ENCODE measurements at places on chromosomes 5 and 9.

GRCh38 chr9:76390656-76391055 lies 3.6 kb downstream of the RFK start:
- DNase-seq, result no peak

DNA sequence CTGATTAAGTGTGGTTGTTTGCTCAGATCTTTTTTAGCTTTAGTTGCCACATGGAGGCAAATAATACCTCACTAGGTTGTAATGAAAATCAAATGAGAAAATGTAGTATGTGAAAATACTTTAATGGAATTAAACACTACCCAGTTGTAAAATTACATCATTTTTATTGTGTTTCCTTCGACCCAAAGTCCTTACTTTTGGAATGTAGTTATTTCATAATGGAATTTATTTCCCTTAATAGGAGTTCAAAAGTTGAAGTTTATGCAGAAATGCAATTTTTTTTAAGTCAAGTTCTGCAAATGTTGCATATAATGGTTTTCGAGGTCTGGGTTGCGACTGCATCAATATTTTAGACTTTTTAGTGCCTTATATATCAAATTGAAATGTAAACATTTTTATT lies 31.0 kb downstream of the TNPO1 start:
- no peak for DNase-seq

DNA sequence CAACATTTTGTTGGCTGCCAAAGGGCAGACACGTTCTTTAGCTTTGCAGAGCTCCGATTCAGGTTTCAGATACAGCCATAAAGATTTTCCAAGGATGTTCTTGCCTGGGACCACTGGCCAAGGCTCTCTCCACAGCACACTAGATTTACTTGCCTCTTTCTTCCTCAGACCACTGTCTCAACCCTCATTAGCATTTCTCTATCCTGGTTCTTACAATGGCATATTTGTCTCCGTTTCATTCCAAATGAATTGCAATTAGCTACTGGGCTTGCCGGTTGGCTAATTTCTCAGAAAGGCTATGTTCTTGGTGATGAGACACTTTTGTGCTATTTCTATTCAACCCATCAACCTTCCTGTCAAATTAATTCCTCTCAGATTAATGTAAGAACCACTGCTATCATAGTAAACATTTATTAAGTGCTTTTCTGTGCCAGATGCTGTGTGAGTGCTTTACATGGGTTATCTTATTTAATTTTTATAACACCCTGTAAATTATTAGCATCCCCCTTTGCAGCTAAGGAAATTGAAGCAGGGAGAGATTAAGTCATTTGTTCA lies 118.4 kb upstream of the NR3C1 start:
- no peak for DNase-seq

DNA sequence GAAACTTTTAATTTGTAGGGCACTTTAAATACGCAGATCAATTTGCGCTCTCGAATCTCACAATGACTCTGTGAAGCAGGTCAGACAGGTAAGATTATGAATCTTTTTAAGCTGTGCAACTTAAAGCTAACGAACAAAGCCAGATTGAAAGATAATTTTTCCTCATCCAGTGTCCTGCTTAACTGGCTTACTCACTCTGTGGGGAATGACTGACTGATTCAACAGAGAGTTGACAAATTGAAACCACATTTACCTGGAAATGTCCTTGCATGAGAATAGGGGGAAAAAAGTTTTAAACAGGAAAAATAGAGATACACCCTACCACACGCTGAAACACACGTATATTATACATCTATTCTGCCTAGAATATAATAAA lies 187.9 kb downstream of the MAN2A1 start:
- DNase-seq, result no peak

DNA sequence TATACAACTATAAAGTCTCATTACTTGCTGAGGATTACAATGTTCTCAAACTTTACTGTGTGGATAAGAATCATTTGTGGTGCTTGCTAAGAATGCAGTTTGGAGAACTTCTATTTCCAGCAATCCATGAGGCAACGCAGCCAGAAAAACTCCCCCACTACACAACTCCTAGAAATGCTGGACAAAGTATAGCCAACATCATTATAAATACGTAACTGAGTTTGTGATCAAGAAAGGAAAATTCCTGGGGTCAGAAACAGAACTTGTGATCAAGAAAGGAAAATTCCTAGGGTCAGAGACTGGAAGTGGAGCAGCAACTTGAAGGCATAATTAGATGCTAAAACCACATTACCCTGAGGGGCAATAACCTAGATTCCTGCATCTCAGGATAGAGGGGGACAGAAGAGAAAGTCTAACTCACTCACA lies 81.1 kb downstream of the MAT2B start:
- DNase-seq, result no peak

- DNase-seq, result no peak
Observed at GRCh38 chr9:121154782-121155181, 46.9 kb downstream of the RAB14 start.

DNA sequence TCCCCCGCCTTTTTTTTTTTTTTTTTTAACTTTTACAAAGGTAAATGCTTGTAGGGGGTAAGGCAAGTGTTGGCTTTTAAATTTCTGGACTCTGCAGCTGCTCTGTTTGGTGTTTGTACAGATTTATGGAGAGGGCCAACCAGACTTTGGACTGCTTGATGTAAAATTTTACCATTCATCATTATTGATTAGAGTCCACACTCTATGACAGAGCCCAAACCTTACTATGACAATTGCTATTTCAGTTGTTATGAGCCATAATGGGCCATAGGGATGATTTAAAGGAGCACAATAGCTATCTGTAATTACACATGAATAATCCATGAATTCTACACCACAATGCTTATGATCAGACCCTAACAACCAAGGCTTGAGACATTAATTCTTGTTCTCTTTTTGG lies 867.2 kb downstream of the NR2F1-AS1 start:
- no peak for DNase-seq

DNA sequence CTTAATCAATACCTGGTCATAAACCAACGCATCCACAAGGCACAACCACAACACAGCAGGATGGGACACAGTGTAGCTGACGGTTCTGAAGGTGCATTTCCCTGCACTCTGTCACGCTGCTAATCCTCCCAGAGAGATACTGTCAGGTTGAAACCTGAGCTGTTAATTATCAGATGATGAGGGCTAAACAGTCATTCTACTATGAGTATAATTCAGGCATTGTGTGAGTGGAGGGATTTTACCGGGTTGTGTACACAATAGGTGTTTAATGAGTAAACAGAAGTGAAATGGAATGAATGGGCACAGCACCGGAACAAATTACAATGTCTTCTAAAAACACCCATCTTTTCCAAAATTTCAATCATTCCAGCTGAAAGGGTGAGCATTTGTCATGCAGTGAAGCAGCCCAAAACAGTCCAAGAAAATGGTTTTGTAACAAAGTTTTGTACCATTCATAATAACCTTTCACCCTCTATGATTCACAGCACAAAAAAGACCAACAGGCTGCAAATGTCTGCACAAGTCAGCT lies 71.5 kb downstream of the ABCA1 start:
- DNase-seq, result no peak

DNA sequence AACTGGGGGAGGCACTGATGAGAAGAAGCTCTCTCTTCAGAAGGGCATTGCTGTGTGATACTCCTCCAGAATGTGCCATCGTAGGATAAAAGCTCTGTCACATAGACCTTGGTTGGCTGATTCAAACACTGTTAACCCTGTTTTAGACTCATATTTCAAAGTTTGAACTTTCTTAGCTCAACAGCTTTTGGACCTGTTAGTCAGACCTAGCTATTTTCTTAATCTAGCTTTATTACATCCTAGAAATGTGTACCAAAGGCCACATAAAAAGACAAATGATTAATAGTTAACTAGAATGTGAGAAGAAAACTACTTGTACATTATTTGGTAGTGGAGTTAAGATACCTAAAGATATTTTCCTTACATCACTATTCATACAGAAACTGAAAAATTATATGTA lies 4.3 kb downstream of the RHOBTB3 start:
- DNase-seq, result no peak

- DNase-seq, result peak; percentile 38
Observed at GRCh38 chr5:156920042-156920860, 42.8 kb downstream of the TIMD4 start.

DNA sequence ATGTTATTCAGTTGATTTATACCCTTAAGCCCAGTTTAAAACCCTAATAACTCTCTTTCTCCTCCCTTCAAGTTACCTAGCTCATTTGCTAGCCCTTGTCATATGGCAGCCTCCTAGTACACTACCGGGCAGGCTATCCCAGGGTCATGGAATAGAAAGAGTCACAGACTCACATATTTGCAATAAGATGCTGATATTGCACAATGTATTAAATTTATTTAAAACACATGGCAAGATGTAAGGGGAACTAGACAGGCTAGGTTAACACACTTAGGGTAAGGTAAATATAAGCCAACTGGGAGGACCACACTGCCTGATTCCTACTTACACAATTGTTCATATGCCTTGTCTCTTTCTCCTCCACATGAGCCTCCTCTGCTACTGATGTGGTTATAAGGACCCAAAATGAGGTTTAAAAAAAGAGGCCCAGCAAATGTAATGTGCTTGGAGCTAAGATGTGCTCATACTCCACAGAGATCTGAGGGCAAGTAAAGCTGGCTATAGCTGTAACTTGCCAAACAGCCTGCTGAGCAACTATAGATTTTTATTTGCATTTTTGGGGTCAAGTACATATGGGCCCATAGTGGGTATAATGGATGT lies 130.0 kb downstream of the ENC1 start:
- no peak for DNase-seq

- no peak for DNase-seq
Observed at GRCh38 chr9:134361843-134362414, 35.7 kb downstream of the RXRA start.

DNA sequence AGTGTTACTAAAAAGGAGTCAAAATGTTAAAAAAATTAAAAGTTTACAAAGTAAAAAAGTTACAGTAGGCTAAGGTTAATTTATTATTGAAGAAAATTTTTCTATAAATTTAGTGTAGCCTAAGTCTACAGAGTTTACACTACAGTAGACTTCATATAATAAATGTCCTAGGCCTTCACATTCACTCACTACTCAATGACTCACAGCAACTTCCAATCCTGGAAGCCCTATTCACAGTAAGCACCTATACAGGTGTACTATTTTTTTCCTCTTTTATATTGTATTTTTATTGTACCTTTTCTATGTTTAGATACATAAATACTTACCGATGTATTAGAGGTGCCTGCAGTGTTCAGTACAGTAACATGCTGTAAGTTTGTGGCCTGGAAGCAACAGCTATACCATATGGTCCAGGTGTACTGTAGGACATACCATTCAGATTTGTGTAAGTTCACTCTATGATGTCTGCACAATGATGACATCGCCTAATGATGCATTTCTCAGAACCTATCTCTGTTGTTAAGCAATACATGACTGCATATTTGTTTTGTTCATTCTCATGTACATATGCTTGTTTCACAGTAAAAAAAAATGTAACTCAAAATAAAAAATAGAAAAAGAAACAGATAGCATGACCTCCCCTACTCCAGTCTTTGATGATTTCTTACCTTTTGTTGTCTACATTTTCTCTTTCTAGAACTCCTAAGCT lies 64.7 kb downstream of the NR3C1 start:
- no peak for DNase-seq

DNA sequence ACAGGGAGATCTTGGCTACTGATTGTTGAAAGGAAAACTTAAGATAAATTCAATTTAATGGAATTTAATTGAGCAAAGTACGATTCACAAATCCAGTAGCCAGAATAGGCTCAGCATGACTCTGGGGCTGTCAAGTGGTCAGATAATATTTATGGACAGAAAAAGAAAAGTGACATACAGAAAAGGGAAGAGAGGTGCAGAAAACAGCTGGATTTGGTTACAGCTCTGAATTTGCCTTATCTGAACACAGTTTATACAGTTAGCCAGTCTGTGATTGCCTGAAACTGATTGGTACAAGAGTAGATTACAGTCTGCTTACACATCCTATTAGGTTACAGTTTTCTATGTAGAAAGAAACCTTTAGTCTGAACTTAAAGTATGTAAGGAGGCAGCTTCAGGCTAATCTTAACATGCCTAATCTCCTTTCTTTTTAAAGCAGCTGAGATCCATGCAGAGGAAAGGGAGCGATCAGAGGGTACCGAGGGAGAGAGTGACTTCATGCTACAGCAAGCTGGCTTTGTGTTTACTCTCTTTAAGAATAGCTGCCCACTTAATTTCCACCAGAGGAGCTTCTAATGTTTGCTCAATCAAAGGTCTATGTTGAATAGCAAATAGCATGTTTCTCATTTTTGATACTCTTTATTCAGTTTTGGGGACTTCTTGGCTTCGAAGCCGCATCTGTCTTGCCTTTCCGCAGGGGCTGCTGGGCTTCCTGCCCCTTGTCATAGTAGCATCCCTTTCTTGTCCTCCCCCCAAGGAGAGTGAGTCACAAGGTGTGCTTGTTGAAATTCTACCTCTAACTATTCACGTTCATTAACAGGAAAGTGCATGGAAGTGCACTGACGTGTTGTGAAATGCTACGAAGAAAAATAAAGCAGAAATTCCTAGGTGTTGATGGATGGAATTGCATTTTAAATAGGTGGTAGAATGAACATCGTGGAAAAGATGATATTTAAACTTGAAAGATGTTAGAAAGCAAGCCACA lies 761.2 kb downstream of the TAF11L14 start:
- no peak for DNase-seq

- DNase-seq, result no peak
Observed at GRCh38 chr5:144089401-144090021, 80.9 kb downstream of the YIPF5 start.

DNA sequence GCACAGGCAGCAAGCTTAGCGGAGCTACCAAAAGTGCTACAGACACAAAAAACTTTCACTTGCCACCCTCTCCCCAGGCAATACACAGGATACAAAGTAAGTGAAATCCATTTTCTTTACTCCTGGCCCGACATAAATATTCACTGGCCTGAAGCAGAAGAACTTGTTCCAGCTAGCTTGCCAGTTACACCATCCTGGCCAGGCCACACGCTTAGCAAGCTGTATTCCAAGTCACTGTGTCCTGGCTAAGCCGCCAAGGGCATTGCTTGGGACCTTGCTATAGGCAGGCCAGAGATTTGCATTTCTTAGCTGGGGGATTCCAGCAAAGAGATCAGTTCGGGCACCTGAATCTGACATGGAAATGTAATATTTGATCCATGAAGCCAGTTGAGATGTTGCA lies 71.0 kb upstream of the SLC1A3 start:
- DNase-seq, result no peak

DNA sequence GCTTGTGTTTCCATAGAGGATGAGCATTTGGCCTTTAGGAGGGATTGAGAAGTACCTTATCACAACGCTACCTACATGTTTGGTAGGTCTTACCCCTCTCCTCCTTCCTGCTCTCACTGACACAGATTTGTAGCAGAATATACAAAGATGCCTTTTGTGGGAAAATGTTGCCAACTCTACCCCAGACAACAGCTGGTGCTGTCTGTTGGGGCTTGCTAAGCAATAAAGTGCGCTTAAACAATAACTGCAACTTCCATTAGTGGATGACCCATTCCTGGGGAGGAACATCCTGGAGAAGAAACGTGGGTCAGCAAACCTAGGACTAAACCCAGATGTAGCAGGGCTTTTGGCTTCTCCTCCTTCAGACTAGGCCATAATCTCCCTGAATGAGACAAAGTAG lies 174.3 kb downstream of the EFNA5 start:
- DNase-seq, result no peak

GRCh38 chr5:148393390-148393741 lies 9.6 kb downstream of the FBXO38 start:
- no peak for DNase-seq
